ENCODE measurements at places on chromosomes 11 and 22.

DNA sequence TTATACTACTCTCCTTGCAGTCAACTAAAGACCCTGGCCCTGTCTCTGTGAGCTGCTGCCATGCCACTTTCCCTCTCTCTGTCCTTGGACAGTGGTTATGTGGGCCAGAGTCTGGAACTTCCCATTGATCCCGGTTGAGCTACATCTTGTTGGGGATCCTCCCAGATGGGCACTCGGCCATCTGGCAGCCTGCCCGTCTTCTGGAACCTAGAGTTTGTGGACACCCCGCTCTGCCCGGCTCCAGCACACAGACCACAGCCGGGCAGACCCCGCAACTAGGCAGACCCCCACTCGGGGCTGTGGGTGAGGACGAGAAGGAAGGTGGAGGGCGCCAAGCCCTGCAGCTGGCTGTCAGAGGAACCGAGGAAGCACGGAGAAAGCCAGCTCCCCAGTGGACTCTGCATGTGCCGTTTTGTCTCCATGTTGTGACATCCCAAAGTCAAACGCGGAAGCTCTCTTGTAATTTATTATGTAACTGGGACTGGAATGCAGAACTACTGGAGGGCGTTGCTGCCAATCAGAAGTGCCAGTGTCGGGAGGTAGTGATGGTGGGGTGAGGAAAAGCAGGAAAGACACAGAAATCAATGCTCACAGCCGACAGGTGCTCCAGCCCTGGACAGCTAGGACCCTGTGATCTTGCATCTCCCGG is 207.7 kb downstream of the CEP164 start:
- DNase-seq, result no peak

DNA sequence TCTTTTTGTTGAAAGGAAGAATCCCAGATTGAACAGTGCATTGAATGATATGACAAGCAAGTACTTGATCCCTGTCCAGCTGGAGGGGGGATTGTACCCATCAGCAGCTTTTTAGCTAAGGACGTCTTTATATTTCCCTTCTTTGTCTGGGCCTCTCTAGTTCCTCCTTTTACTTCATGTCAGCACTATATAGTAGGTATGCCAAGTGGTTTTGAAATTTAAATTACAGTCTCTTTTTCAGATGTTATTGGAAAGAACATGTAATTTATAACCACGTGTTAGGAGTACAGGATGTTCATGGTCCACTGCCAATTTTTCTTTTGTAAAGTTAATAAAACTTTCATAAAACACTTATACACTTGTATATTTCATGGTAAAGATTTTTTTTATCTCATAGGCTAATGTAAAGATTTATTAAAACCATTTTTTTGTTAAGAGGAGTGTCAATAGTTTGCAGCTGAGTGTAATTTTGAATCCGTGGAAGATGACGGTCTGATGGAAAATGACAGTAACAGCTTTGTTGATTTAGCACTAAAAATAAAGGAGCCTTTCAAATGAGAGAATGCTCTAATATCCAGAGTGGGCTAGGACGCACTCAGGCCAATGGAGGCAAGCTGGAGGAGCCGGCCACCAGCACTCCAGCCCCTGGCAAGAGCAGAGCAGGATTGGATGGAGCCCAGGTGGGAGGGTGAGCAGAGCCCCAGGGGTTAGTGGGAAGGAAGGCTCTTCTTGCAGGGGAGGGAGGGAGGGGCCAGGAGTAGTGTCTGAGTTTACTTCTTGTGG is 488.3 kb downstream of the INSC start:
- DNase-seq, result no peak

DNA sequence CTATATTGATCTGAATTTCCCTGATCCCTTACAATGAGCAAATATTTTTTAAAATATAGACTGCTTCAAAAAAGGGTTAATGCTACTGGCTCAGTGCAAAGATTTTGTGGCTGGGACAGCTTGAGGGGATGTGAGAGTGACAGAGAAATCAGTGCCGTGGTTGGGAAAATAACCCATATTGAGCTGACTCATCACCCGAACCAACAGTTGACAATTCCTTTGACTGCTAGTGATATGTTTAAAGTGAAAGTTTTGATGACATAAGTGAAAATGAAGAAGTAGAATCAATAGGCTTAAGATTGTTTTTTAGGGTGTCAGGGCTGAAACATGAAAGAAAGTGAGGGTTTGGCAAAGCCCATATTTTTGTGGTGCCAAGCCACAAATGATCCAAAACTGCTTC is 257.1 kb upstream of the TENM4 start:
- no peak for DNase-seq

GRCh38 chr22:20546541-20546950 is 39.1 kb downstream of the MED15 start:
- no peak for DNase-seq

DNA sequence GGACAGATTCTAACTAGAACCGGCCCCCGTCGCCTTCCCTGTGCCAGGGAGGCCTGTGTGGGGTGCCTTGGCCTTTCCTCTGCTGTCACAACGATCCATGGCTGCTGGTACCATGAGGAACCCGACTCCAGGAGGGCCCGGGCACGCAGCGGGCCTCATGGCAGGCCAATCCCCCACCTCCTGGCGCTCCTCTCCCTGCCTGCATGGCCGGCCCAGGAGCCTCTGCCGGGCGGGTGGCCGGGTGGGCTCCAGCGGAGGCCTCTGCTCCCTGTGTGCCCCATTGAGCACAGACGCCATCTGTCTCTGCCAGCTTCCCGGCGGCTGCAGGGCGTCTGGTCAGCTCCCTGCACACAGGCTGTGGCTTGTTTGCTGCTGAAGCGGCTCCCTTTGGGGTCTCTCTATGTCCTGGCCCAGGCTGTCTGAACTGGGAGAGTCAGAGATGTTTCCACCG is 86.5 kb downstream of the MYEOV start:
- no peak for DNase-seq

- no peak for DNase-seq
Measured at GRCh38 chr11:47354913-47355282, 2.4 kb upstream of the MYBPC3 start.

- DNase-seq, result no peak
Measured at GRCh38 chr11:130161441-130162145, 2.0 kb downstream of the ST14 start.

DNA sequence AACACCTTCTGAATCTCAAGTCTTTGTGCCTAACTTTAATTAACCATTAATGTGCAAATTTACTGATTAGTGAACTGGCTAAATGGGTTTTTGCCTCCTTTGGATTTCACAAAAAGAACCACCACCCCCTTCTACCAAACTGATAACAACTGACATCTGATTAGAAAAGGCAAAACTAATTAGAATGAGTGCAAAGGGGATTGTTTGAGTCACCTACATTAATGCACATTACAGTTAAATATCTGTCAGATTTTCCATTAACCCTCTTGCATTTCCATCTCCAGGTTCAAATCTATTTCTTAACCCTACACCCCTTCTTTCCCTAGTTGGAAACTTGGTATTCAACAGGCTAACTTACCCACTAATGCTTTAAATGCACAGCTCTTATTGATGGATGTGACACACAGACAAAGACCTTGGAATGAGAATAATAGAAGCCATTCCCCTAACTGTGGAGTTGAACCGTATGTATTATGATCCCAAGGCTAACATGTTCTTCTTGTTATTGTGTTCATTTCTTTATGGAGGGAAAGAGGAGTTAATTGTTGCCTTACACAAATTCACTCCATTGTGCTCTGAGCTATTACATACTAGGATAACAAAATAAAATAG is 161.5 kb upstream of the MTMR2 start:
- no peak for DNase-seq

All from stimulated activated CD4-positive, alpha-beta T cell treated with anti-CD3 and anti-CD28 coated beads, Interleukin-1b, Interleukin-23, amount 100 ng/mL, for 1 hour (primary cell).